ENCODE measurements at places on chromosomes 2 and 18.

DNA sequence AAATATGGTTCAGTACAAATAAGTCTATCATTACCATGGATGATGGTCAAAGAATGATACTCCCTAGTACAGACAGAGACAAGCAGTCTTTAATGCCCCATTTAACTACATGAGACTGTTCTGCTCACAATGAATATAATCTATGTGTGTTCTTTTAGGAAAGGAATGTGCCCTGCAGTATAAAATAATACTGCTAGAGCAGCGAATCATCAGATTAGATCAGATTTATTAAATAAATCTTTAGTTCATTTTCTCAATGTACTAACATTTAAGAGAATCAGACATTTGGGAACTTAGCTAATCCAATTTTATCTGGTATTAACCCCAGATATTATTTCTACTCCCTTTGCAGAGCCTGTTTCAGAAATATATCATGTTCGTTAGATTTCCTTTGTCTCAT, 272.0 kb upstream of the GCFC2 start:
- no peak for DNase-seq

DNA sequence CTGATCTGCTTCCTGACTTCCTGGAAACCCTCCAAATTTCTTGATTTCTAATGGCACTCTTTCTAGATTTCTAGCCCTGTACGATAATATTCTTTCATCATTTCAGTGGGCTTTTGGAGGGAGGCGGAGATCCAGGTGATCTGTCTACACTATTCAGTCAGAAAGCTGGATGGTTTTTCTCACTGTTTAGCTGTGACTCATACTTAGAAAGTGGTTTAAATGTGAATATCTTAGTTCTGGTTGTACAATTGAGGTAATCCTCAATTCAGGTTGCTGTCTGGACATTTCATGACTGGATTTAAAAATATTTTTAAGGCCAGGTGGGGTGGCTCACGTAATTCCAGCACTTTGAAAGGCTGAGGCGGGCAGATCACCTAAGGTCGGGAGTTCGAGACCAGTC, 20.8 kb downstream of the SEH1L start:
- DNase-seq: no peak

DNA sequence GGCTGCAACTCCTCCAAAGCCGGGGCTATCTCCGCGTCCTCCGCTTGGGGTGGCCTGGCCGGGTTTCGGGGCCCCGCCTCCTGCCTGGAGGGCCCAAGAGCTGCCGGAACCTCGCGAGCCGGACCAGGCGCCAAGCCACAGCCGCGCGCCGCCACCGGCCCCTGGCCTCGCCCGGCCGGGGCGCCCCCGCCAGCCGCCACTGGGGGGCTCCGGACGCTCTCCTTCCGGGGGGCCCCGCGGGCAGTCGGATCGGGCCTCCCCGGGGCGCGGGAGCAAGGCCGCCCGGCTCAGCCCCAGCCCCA, 17.4 kb upstream of the HAAO start:
- no peak for DNase-seq

DNA sequence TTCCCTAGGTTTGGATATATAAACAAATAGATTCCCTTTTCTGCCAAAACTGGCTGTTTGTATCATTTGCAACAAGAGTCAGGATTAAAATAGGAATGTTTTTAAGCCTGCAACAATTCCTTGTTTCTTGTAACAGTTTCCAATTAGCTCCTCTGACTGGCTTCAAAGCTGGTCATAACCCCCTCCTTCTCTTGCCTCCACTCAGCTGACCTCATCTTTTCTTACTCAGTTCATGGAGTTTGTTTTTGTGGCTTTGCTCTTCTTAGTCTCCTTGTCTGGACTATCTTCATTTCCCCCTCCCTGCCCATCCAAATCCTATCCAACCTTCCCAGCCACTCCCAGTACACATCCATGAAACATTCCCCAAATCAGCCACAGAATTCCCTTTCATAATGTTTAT, 14.3 kb upstream of the RAPH1 start:
- DNase-seq: no peak

- no peak for DNase-seq
These were observed 897.4 kb upstream of the KLHL29 start for GRCh38 chr2:22487541-22487940.

DNA sequence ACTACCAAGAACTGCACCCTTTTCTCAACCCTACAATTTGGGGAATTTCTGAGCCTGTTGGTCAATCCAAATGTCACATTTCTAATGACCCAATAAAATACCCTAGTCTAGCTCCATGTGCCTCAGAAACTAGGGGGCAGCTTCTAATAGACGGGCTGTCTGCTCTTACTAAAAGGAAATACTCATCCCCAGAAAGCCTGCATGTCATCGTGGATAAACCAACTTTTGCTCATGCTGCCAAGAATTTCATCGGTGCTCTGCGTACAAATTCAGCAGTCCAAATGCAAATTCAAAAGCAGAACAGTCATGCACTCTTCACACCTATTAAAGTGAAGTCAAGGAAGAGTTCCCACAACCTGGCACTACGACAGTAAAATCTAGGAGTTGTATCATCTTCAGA, 377.3 kb downstream of the LNPK start:
- DNase-seq: no peak

Measured in CD8-positive, alpha-beta T cell (primary cell).